Stimulated activated naive CD4-positive, alpha-beta T cell (primary cell): ENCODE measurements at places on chromosomes 16 and 17.
A peak's percentile ranks its signal among the peaks of the same experiment; 100 is the strongest.

DNA sequence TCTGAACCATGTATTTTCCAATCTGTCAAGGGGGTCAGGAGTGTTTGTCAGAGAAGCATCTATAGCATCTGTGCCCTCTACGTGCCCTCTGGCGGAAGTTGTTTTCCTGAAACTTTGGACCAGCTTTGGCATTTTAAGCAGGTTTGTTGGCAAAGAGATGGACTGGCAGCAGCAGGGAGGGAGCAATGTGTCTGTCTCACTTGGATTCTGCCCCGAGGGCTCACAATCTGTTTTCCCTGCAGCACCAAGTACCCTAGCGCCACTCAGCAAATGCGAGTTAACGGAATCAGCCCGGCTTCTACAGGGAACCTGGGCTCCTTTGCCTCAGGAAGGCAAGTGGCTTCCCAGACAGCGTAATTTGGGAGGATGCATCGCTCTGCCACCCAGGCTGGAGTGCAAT is 17.4 kb downstream of the DUSP14 start:
- DNase-seq, result no peak

DNA sequence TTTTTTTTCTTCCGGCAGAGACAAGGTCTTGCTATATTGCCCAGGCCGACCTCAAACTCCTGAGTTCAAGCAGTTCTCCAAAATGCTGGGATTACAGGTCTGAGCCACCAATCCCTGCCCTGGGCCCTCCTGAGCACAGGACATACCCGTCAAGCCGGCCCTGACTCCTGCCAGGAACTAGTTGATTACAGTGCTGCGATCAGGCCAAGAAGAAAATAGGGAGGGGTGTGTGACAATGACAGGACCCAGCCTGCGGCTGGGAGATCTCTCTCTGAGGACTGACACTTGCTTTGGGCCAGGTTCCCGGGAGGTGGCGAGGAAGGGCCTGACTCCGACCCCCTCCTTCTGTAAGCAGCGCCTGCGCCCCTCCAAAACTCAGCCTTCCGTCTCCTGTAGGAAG is 276.6 kb downstream of the MRTFB start:
- no peak for DNase-seq

DNA sequence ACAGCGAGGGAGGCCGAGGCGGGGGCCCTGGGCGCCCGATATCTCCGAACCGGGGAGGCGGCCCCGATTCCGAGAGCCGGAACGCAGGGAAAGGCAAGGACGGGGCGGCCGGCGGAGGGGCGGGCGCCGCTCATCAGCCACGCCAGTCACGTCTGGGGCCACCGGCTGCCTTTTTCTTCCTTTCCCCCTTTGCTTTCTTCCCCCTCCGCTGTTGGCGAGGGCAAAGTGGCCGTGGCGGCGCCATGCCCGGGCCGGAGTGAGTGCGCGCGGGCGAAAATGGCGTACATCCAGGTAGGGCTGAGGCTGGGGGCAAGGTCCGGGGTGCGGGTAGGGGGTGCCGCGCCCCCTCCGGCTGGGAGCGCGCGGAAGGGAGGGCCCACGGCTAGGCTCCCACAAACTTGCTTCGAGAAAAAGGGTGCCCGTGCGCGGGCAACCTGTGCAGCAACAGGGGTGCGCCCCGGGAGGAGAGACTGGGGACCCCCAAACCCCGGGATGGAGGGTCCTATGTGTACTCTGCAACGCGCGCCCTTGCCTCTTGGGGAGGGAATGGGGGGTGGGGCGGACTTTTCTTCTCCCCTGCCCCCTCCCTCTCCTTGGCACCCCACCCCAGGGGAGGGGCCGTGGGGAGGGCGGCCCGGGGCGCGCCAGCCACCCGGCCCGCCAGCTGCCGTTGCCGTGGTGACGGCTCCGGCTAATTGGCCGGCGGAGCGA is 486 bp downstream of the SYT17 start:
- DNase-seq, result no peak

GRCh38 chr17:10127819-10128425 is 70.5 kb downstream of the GAS7 start:
- DNase-seq, result no peak

GRCh38 chr17:16199093-16199492 is 16.2 kb downstream of the NCOR1 start:
- DNase-seq, result no peak

GRCh38 chr17:55770196-55770870 is 19.5 kb downstream of the PCTP start:
- DNase-seq, result no peak

DNA sequence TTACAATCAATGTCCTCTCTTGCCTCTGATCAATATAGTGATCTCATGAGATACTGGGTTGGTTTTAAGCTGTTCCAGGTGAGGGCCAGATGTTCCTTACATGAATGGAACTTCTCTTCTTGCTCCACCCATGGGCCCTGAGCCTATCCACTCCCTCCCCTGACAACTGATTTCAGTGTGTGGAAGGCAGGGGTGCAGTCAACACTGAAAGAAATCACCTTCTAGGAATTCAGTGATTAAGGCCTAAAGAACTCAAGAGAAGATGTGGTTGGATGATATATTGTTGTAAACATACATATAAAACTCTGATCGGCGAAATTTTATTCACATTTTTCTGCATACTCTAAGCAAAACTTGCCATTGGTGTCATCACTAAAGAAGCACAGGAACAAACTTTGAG is 6.7 kb upstream of the GOSR2 start:
- no peak for DNase-seq

- DNase-seq, result no peak
These were observed 734.0 kb downstream of the MAF start for GRCh38 chr16:78866521-78866920.

- no peak for DNase-seq
These were observed 238.9 kb downstream of the TOX3 start for GRCh38 chr16:52308051-52308450.

GRCh38 chr16:23015580-23015979 is 133.7 kb downstream of the USP31 start:
- no peak for DNase-seq

DNA sequence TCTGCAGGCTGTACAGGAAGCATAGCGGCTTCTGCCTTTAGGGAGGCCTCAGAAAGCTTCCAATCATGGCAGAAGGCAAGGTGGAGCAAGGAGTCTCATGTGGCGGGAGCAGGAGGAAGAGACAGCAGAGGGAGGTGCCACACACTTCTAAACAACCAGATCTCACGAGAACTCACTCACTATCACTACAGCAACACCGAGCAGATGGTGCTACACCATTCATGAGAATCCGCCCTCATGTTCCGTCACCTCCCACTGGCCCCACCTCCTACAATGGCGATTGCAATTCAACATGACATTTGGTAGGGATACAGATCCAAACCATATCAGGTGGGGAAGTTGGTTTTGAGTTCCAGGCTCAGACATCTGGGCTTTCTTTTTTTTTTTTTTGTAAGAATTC is 31.9 kb upstream of the NUDT7 start:
- DNase-seq, result no peak

- no peak for DNase-seq
These were observed 112.9 kb downstream of the METRNL start for GRCh38 chr17:83192161-83192788.

DNA sequence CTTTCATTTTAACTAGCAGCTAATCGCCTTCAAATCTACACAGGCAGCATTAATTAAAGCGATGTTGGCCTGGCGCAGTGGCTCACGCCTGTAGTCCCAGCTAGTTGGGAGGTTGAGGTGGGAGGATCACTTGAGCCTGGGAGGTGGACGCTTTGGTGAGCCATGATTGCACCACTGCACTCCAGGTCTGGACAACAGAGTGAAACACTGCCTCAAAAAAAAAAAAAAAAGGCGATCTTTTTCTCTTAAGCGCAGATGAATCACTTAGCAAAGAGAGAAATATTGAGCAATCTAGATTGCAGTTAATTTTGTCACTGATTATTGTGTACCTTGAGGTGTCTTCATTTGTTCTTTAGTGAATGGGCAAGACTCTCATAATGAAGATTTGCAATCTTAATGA is 12.4 kb downstream of the SNTB2 start:
- DNase-seq, result no peak

- no peak for DNase-seq
These were observed 39.7 kb downstream of the REXO5 start for GRCh38 chr16:20846030-20846429.

GRCh38 chr17:75194879-75195278 is 10.6 kb upstream of the NUP85 start:
- no peak for DNase-seq

DNA sequence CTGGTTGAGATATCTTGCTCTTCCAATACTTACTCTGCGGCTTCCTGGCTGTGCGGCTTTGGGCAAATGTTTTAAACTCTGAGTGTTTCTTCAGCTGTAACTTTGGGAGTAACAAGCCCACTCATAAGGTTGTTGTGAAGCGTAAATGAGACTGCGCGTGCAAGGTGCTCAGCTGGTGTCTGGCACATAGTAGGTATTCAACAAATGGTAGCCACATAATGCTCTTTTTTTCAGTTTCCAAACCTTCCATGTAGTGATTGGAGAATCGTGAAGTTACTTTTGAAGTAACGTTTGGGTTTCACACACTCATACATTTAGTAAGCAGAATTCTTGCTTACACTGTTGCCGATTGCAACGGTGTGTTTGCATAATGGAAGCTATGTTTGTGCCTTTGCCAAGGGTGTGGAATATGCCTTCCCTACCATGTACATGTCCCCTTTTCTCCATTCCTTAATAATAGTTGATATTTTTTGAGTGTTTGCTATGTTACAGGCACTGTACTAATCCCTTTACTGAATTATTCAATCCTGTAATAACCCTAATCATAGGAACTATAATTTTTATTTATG is 829 bp downstream of the DHRS7B start:
- DNase-seq, result no peak

DNA sequence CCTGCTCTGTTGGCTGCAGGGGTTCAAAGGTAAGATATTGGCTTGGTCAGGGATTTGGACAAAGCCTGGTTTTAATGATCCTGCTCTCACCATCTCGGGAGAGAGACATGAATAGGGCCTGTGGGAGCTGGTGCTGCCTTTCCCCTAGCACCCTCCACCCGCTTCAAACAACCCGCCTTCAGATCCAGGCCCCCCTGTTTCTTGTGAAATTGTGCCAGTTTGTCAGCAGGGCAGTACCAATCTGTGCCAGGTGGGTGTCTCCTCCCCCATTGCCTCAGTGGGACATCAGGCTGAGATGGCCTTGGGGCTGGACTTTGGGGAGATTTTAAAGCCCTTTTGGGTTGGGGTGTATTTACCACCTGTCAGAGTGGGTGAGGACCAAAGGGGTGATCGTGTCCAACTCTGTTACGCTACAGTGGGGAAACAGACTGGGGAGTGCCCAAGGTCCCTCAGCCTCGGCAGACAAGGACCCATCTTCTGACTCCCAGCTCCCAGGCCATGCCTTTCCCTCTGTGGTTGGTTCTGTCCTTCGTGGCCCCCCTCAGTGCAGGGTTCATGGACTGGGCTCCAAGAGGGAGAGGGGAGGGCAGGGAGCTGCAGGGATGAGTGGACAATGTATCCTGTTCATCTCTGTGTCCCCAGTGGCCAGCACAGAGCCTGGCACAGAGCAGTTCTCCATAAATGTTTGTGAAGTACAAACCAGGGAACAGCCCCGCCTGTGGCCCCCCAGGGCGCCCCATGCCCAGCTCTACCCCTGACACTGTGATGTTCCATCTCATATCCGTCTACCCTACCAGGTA is 3.3 kb downstream of the ARHGAP23 start:
- DNase-seq, result no peak

DNA sequence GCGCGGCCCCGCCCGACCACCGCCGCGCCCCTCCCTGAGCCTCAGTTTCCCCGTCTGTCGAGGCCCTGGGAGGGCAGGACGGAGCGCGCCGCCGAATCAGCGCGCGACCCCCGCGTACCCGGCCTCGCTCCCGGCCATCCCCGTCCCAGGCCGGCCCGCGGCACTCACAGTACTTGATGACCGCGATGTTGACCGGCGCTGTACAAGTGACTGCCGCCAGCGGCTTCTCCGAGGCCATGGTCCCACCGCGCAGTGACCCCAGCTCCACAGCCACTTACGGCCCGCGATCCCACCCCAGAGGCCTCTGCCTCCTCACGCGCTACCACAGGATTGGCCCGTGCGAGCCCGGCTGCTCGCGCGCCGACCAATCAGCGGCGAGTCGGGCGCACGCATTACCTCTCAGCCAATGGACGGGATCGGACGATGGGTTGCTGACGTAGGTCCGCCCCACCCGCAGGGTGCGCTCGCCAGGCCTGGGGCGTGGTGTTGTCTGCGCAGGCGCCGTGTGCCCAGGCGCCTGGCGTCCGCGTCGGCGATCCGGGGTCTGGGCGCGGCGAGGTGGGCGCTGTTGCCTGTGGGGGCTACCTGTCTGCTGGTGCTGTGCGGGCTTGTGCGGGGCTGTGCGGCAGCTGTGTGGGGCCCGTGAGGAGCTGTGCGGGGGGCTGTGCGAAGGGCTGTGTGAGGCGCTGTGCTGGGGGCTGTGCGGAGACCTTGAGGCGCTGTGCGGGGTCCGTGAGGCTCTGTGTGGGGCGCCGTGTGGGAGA is at the start of gene MVD:
Gene MVD, minus strand, starts transcription at position 249 of the 764 bp plus-strand sequence. Its CDS starts 11 bp downstream, at position 238.
- DNase-seq, result peak; percentile 93

GRCh38 chr17:19376811-19377210 is 1.5 kb upstream of the MAPK7 start:
- no peak for DNase-seq

DNA sequence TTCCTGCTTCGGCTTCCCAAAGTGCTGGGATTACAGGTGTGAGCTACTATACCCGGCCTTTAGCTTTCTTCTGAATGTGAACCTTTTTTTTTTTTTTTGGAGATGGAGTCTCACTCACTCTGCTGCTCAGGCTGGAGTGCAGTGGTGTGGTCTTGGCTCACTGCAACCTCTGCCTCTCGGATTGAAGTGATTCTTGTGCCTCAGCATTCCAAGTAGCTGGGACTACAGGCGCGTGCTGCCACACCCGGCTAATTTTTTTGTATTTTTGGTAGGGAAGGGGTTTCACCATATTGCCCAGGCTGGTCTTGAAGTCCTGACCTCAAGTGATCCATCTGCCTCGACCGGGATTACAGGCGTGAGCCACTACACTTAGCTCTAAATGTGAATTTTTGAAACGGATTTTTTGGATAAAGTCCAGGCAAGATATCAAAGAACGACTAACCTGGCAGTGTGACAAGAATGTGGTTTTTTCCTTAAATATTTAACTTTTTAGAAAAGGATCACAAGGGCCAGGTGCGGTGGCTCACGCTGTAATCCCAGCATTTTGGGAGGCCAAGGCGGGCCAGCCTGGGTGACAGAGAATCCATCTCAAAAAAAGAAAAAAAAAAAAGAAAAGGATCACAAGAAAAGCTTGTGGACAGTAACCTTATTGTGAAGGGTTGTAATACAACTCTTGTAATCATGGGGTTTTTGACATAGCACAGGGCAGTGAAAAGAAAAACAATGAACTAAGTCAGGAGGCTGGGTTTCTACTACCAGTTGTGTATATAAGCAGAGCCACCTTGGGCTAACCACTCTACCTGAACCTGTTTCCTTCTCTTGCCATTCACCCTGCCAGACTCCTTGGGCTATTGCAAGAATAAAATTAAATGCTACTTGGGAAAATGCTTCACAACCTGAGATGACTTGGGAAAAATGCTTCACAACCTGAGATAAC is 6.2 kb downstream of the BRCA1 start:
- DNase-seq, result no peak
